ENCODE measurements at places on chromosomes 2 and 18.
A peak's percentile ranks its signal among the peaks of the same experiment; 100 is the strongest.

DNA sequence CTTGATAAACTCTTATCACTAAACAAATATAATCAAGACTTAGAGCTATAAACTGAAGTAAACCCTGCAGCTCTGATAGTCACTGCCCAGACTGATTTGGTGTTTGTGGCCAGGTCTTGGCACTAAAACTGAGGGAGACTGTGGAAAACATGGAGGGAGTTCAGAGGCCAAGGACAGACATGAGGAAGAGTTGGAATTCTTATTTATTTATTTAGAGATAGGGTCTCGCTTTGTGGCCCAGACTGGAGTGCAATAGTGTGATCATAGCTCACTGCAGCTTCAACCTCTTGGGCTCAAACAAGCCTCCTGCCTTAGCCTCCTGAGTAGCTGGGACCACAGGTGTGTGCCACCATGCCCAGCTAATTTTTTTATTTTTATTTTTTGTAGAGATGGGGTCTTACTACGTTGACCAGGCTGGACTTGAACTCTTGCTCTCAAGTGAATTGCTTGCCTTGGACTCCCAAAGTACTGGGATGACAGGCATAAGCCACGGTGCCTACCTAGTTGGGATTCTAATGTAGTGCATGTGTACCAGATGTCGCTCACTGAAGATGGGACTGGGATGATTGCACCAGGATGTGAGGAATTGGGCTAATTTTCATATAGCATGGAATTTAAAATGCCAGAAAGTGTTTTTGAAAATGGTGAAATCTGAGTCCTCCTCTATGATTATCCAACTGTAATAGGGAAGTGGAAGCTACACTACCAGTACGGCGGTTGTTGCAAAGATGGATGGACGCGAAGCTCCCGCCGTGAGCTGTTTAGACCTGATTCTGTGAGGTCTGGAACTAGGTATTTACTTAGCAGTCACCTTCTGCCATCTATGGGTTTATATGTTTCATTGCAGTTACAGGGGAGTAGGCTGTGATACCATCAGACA, 52.7 kb upstream of the CTLA4 start:
- DNase-seq = peak; percentile 44

DNA sequence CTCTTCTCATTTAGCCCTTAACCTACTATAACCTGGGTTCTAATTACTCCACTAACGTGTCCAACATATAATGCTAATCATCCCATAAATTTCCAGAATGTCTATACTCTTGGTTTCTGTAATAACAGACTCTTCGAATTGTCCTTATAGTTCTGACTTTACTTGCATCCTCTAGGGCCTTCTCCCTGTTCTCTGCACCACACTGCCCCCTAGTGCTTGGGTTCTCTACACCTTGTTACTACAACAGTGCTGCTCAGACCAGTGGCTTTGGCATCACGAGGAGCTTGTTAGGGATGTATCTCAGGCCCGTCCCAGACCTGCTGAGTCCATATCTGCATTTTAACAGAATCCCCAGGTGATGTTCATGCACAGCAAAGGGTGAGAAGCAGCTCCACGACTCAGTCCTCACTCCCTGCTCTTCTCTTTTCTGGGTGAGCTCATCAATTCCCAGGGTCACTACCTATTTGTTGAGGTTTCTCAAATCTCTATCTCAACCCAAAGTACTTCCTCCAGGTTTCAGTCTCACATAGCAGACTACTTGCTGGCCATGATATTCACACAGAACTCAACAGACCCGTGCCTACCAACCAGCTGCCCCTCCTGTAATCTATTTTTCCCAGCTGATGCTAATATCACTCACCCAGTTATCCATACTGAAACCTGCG, 14.5 kb upstream of the DDX1 start:
- peak; percentile 55 for DNase-seq

DNA sequence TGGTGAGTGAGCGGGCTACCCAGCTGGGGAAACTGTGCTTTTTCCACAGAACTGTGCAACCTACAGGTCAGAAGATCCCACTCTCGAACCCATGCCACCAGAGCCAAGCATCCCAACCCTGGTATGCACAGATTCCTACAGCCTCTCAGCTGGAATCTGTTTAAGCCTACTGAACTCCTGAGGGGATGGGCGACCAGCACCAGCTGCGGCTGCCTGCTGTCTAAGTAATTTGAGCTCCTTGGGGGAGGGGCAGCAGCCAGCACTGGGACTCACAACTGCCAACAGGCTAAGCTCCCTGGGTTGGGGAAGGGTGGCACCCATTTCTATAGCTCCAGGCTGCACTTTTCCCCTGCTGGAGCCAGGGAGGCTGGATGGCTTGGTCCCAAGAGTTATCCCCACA, 11.8 kb downstream of the CYP27C1 start:
- no peak for DNase-seq

DNA sequence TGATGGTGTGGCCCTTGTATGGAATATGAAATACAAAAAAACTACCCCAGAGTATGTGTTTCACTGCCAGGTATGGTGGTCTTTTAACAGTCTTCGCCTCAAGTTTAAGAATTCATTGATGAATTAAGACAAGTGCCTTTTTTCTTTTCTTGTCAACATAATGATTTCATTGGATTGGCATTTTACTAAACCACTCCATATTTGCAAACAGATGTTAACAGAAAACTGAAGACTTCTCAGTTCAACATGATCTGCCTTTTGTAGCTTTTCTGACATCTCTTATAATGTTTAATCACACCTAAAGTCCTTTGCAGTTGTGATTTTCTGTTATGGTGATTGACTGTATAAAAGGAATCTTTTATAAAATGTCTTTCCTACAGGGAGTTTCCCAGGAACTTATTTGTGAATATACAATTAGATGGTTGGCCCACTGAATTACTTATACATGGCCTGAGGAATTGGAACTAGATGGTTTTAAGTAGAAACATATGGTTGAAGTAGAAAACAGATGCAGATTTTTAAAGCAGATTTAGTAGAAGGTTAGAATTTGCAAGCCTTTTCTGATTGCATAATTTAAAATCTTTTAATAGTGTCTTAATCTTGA, 39.7 kb downstream of the DYNC1I2 start:
- no peak for DNase-seq

DNA sequence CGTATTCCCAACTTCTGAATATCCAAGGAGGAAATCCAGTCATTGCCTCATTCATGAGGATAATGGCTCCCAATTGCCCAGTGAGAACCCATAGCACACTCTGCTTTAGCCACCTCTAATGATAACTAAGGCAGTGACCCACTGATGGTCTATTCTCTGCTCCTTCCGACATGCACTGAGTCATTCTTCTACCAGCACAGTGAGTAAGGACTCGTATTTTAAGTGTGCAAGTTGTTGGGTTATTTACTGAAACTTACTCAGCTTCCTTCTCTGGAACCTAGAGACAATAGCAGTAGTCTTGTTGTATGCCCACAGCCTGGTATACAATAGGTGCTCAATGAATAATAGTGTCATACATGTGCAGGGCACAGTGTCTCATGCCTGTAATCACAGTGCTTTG, 81.1 kb upstream of the ZNF397 start:
- DNase-seq = no peak

DNA sequence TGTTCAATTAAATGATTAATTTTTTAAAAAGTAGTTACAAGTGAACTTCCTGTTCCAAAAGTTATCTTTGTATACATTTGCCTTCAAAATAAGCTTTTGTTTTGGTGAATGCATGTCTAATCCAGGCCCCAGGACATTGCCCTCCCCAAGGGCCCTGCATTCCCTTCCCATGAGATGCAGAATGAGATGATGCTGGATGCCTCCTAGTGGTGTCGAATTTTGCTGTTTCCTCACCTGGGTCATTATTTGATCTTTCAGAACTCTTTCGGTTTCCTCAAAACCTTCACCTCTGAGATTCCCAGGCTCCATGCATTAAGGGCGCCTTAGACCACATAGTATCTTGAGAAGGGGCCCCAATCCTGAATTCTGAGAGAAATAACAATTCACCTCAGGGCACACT, 728.8 kb downstream of the CNTNAP5 start:
- DNase-seq = no peak

DNA sequence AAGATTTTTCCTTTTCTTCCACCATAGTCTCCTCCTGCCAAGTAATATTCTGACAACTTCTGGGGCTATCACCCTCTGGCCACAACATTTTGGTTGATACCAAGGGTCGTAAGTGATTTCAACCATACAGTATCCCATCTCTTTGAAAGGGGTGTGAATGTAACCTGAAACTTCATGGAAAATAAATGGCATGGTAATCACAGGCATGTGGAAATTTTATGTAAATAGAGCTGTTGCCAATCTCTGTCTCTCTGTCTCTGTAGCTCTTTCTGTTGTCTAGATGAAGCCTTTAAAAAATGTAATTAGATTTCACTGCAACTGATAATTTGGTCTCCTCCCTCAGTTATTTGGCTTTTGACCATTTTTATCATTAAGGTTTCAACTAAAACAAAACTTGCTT, 125.6 kb upstream of the RPRM start:
- DNase-seq = no peak

GRCh38 chr2:138087751-138088593, 123.7 kb downstream of the HNMT start:
- DNase-seq = no peak

GRCh38 chr2:27211241-27211942, 449 bp upstream of the ATRAID start:
- no peak for DNase-seq

DNA sequence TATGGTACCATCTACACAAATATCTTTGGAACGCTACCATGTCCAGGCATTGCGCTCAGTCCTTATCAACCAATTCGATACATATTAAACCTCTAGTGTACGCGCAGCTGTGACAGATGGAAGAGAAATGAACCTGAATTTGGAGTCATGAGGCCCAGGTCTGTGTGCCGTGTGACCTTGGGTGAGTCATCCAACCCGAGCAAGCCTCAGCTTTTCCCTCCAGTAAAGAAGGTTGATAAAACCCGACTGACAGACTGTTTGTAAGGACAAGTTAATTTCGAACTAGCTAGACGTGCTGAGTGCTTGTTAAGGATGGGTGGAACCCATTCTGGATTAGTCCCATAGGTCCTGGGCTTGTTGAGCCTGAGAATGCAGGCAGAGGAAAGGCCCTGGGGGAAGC, 28.2 kb downstream of the GREB1 start:
- no peak for DNase-seq

GRCh38 chr2:173659509-173659908, 304.8 kb downstream of the CDCA7 start:
- no peak for DNase-seq

GRCh38 chr18:37107748-37108522, 279.0 kb downstream of the KIAA1328 start:
- no peak for DNase-seq

DNA sequence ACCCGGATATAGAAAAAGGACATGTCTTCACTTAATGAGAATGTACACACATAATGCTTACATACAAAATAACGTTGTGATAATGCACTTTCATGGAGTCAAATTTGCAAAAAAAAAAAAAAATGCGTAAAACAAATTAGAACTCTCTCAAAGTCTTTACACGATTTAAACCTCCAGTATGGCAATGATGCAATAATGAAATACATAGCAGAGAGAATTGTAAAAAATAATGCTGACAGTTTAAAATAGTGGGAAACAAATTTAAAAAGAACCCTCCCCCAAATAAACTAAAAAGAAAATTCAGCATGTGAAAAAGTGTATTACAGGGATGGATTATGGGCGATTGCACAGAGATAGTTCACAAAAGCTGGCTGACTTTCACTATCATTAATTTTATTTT, 46.6 kb upstream of the FHL2 start:
- DNase-seq = no peak
